Epithelial cell of prostate (primary cell): ENCODE measurements at places on chromosomes 11 and 22.

GRCh38 chr11:12938590-12939247, 70.4 kb upstream of the RASSF10 start:
- no peak for DNase-seq

DNA sequence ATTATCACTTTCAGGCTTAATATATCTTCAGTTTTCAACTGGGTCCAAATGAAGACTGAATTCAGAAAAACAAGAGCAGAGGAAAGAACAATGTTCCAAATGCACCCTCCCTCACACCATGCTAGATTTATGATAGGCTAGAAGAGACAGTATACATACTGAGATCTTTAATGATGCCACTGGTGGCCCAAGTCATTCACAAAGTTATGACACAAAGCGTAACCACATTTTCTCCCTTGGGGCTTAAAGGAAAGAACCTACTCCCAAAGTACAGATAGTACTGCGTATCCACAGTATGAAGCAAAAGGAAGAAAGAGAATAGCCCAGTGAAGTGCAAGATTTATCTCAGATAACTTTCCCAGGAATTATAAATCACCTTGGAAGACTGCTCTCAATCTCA, 10.9 kb upstream of the SOX6 start:
- no peak for DNase-seq

DNA sequence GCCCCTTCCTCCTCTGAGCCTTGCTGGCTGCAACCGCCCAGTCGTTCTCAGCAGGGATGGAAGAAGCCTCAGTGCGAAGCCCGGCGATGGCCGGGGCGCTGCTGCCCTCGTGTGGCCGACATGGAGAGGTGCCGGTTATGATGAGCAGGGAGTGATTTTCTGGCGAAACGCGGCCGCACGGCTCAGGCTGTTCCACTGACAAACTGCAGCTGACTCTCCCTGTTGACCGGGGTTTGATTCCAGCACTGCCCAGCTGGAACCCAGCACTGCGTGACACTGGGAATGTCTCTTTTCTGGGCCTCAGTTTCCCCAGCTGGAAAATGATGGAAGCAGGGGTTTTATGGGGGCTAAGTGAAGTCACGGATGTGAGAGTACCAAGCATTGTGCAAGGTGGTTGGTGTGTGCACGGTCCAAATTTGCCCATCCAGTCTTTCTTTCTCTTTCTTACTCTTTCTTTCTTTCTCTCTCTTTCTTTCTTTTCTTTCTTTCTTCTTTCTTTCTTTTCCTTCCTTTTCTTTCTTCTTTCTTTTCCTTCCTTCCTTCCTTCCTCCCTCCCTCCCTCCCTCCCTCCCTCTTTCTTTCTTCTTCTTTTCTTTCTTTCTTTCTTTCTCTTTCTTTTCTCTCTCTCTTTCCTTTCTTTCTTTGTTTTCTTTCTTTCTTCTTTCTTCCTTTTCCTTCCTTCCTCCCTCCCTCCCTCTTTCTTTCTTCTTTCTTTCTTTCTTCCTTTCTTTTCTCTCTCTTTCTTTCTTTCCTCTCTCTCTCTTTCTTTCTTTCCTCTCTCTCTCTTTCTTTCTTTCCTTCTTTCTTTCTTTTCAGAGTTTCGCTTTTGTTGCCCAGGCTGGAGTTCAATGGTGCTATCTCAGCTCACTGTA, 25.8 kb upstream of the MPPED1 start:
- DNase-seq = peak; percentile 20

DNA sequence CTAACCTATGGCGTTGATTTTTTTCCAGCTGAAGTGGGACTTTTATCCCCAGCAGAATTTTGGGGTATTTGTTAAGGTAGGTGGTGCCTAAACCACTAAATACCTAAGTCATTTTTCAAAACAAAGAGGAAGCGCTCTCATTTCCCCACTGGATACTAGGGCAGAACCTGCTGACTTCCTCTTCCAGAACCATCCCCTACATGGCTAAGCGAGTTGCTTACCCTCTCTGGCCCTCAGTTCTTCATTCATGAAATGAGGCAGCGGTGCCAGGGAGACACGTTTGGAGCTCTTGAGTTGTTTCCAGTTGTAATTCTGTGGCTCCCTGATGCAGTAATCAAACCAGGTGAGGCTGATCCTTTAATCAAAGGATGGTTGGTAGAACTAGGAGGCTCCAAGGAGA, 10.0 kb upstream of the MTMR3 start:
- DNase-seq = no peak

GRCh38 chr11:119169282-119169719, 776 bp downstream of the NLRX1 start:
- no peak for DNase-seq

GRCh38 chr11:113593698-113594308, 112.3 kb downstream of the TMPRSS5 start:
- DNase-seq = no peak

DNA sequence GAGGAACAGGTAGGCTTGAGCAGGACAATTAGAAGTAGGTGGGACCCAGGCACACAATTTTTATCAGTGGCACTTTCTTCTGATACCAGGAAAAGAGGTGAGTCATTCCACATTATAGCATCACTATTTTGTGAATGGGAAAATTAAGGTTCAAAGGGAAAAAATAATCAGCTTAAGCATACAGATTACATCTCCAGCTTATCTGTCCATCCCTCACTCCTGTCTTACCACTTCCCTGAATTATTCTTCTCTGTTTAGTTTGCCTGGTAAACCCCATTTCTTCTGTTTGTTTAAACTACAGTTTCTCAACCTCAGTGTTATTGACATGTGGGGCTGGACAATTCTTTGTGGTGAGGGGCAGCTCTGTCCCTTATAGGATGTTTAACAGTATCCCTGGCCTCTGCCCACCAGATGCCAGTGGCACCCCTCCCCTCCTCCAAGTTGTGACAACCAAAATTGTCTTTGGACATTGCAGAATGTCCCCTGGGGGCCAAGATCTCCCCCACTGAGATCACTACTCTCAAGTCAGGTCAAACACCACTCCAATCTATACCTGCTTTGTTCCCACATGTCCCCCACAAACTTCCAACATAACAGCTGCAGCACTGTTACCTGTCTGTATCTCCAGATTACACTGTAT, 8.5 kb upstream of the XBP1 start:
- DNase-seq = no peak

DNA sequence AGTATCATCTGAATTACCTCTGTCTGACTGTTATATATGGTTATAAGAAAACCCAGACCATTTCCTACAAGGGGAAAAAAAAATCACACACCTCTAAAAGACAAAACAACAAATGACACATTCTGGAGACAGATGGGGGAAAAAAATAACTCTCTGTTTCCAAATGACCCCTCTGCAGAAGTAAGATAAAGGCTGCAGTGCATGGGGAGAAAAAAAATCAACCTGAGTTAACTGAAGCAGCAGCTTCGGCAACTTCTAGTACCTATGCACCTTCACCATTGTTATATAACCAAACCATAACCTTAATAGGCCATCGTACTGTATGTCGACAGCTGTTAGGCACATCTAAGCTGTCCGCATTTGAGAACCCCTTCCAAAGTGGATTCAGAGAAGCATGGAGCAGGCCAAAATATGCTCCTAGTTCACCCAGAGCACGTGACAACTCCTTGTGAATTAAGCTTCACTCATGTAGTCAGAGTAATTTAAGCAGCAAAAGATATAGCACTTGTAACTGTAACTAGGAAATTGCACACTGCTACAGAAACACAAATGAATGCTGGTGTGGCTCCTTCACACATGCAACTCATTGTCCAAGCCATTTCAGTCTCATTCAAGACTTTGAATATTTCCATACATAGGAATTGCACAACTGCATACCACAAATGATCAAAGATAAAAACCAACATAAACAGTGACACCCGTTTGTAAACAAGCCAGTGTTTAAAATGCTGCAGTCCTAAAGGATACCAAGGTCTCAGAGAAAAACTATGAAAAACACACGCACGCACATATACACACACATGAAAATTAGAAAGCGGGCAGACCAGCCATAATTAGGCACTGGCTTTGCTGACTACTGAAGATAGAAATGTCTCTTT, 2.7 kb downstream of the SIK3 start:
- DNase-seq = no peak

DNA sequence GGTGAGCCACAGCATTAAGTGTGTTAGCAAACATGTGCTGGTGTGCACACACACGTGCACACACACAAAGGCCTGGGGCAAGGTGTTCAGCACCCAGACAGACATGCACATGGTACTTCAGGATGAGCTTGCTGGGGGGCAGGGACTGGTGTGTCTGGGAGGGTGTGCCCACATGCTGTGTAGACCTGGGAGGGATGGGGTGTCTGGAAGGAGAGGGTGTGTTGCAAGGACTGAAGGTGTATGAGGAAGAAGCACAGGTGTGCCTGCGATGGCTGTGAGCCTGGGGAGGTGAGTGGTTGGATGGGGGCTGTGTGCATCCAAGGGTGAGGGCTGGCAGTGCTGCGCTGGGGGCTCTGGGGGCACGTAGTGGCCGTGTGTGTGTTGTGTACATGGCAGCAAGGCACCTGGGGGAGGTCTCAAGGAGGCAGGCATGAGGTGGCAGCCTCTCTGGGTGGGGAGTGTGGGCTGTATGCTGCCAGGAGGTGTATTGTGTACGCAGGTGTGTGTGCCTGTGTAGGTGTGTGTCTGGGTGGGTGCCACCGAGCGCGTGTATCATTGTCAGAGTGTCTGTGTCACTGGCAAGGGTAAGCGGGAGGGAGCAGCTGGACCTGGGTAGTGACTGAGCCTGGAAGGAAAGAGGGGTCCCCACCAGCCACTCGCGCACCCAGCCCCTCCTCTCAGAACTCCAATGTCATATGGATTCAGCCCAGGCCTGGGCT, 2.2 kb downstream of the NRXN2 start:
- DNase-seq = no peak

GRCh38 chr22:29663180-29663821, 56.5 kb upstream of the CABP7 start:
- no peak for DNase-seq

GRCh38 chr11:83641511-83641910, 355.3 kb upstream of the CCDC90B start:
- DNase-seq = no peak

DNA sequence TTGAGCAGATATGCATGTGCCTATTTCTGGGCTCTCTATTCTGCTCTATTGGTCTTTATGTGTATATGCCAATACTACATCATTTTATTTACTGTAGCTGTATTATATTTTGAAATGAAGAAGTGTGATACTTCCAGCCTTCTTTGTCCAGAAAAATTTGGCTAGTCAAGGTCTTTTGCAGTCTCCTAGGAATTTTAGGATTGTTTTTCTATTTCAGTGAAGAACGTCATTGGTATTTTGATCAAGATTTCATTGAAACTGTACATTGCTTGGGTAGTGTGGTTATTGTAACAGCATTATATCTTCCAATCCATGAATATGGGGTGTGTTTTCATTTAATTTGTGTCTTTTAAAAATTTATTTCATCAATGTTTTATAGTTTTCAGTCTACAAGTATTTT, 400.3 kb downstream of the AASDHPPT start:
- no peak for DNase-seq

DNA sequence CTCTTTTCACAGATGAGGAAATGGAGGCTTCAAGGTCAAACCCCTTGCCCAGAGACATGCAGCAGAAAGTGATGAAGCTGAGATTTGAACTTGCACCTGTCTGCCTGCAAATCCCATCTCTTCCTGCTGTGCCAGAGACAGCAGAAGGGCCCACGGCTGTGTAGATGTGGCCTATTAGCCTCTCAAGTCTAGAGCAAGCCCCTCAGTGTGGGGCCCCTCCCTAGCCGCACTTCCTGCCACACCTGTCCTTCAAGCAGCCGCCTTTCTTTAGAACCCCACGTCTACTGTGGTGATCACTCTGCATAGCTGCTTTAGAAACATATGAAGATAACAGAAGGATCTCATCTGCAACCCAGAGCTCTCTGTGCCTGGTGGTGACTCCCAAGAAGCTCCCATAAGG, 41.2 kb upstream of the JAM3 start:
- no peak for DNase-seq

DNA sequence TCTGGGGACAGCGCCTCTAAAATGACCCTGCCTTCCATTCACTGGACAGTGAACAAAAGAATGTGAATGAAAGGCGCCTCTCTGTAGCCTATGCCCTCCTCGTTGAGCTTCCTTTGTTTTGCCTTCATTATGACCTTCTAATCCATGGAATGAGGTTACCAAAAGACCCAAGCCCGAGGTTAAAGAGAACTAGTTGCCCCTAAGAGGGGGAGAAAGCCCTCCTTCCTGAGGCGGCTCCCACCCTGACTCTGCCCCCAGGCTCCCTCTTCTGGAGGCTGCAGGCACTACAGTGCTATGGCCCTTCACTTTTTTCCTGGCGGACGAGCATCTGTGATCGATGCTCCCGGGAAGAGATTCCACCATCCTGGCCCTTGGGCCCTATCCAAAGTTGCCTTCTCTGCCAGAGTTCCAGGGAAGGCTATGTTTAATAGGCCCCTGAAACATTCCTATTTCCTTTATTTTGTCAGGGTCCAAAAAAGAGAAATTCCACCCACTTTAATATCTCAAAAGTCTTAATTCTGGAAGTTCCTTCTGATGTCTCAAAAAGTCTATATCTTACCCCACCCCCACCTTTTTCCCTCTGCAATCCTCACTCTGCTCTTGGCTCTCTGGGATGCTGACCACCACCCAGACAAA, 147.3 kb downstream of the FEZ1 start:
- no peak for DNase-seq

DNA sequence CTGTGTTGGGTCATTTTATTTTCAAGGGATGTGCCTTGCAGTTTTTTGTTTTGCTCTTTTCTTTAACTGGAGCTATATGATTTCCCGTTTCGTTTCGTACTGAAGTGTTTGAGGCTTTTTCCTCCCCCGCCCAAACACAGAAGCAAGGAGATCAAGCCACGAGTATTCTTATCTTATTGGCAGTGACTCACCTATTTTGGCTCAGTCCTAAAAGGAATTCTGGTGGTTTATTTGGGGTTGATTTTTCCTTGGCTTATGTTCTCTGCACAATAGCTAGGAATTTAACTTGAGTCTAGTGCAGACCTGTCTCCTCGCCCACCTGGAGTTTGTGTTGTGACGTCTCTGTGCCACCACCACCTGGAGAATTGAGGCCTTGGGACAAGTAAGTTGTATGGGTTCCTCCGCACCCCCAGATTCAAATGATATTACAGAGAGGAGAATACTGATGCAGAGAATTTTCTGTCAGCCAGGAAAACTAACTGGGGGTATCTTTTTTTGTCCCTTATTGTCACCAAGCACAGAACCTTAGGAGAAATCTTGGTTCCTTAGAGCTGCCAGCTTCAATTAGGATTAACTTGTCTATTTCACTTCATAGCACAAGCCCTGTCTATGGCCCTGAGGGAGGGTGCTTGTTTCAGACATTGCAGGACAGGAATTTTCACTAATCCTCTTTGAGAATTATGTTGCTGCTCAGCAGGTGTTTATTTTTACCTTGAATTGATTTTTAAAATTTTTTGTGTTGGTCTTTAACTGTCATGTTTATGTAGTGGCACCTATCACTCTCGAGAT, 90.4 kb upstream of the BIRC3 start:
- DNase-seq = no peak
